ENCODE measurements at places on chromosomes 11 and 22. TPM values are rescaled to one million over a fixed set of nuclear protein-coding genes. Genes with fewer than 3 reads are reported as not detected.

OR51E2 gene
- total RNA-seq: not detected

MS4A3 gene
- total RNA-seq: 0.16 TPM

NPTXR gene
- total RNA-seq: 11.5 TPM

JAML gene
- total RNA-seq: 1.2 TPM

HTATIP2 gene
- total RNA-seq: 6.1 TPM

LUZP2 gene
- total RNA-seq: 93.6 TPM

SCARF2 gene
- 1.7 TPM for total RNA-seq

FAT3 gene
- total RNA-seq: 172 TPM

FOSL1 gene
- not detected for total RNA-seq

GLYATL1 gene
- total RNA-seq: 0.78 TPM

GNAZ gene
- 192 TPM for total RNA-seq

Measured in occipital lobe (tissue), 3 donors.